MG63 (cell line): ENCODE measurements at places on chromosomes 13 and 19. TPM values are rescaled to one million over a fixed set of nuclear protein-coding genes. Genes with fewer than 3 reads are reported as not detected.

GRCh38 chr13:85738696-85739320 is 60.4 kb downstream of the SLITRK6 start:
- DNase-seq = no peak

DNA sequence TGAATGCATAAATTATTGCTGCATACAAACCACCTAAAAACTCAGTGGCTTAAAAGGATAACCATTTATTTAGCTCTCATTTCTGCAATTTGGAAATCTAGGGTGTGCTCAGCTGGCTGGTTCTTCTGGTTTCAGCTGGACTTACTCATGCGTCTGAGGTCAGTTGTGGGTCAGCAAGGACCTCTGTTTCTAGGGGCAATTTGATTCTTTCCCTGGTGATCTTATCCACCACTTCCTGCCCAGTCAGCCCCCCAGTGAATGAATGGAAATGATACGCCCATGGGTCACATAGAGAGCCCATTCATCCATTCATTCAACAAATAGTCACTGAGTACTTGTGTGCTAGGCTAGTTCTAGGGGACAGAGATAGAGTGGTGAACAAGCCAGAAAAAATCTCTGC is 9.9 kb downstream of the FXYD5 start:
- no peak for DNase-seq

DNA sequence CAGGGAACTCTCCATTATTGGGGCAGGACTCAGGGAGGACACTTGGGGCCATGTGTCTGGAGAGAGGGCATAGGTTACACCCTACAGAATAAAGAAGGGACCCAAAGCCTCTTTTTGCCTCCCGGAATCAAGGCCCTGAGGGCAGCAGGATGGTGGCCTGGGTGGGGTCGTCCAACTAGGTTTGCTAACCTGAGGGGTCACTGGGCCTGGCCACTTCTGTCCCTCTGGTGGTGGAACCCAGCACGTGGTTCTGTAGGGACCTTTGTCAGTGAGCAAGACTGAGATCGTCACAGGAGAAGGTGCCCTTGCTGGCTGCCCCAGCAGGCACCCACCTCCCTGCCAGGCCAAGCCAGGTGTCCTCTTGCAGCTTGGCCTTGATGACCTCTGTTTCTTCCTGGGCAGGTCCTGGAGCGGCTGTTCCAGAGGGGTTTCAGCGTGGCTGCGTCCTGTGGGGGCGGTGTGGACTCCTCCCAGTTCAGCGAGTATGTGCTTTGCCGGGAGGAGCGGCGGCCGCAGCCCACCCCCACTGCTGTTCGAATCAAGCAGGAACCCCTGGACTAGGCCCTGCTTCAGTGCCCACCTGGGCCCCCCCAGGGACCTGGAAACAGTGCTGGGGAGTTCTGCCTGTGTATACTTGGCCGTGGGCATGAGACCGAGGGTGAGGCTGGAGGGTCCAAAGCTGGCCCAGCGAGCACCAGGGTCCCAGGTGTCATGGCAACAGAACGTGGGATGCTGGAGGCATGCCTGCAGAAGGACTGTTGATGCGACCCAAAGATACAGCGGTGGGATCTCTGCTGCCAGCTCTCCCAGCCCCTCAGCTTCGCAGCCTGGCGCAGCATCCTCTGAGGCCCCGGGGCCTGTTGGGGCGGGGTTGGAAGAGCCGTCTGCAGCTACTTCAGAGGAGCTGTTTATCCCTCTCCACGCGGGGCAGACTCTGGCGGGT is 16.0 kb downstream of the KCTD15 start:
- no peak for DNase-seq

GRCh38 chr13:41304551-41304950 is 6.5 kb upstream of the NAA16 start:
- DNase-seq = no peak

Gene LHFPL6
- total RNA-seq = 71.5 and 77.5 TPM in 2 replicates

DNA sequence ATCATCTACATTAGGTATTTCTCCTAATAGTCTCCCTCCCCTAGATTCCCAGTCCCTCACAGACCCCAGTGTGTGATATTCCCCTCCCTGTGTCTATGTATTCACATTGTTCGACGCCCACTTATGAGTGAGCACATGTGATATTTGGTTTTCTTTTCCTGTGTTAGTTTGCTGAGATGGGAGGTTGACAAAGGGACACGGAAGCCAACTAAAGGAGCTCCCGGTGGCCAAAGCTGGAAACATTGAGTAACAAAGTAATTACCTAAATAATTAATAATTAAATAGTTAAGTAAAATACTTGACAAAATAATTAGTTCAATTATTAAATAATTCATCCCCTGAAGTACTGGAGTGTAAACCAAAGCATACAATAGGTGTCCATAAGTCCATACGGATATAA is 1.7 kb upstream of the PRR20A start:
- DNase-seq = no peak

GRCh38 chr13:107992542-107992941 is 222.8 kb downstream of the LIG4 start:
- no peak for DNase-seq

DNA sequence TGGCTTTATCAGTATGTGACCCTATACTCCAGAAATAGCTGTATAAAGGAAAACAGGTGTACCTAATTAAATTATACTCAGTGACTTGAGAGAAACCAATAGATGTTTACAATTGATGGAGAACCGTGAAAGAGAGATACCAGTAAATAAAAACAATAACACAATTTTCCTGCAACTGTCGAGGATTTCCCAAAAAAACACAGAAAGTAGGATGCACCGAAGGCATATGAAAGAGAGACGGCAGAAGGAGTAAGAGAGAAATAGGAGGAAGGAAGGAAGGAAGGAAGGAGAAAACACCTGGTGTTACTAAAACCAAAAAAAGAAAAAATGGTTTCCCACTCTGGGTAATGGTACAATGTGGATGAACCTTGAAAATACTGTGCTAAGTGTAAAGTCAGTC is 6.8 kb upstream of the ZNF229 start:
- no peak for DNase-seq

DNA sequence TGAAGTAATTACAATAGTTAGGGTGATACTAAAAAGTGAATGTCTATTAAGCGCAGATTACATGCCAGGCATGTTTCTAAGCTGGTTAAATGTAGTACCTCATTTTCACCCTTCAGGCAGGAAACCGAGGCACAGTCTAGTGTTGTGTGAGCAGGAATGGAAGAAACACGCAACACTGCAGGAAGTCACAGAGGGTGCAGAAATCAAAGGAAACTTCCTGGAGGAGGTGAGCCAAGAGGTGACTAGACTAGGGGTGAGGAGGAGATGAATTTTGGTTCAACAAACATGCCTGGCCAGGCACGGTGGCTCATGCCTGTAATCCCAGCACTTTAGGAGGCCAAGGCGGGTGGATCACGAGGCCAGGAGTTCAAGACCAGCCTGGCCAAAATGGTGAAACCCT is 41.8 kb downstream of the ZNF473 start:
- DNase-seq = no peak

Gene KCNK6
- total RNA-seq = 6.6 and 9.7 TPM in 2 replicates

GRCh38 chr13:43397111-43397510 is 373.7 kb downstream of the DNAJC15 start:
- DNase-seq = no peak

DNA sequence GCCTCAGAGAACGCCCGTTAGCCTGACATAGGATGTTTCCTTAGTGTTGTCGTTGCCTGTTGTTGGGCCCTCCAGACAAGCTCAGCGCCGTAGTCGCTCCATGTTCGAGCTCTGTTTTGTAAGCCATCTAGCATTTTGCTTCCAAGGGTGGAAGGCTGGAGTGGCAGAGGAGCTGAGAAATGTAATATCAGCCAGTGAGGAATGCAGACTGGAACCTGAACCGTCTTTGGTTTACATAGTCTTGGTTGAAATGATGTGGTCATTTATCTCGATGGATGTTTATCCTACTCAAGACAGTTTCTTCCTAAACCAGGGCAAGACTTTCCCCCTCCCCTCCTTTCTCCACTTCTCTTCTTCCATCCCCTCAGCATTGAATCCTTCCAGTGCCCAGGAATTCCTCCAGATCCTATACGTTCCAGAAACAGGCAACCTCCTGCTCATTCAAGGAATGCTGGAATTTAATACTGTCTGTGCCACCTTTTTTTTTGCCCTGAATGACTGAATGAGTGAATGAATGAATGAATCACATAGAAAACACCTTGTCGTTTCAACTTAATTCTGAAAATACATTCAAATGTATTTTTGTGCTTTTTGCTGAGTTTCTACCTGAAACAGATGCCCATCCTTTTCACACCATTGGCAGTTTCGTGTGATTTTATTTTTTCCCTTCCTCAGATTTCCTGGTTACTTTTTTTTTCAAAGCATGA is 109.5 kb upstream of the MBNL2 start:
- DNase-seq = no peak

Gene GRIK5
- not detected in 2 replicates for total RNA-seq

DNA sequence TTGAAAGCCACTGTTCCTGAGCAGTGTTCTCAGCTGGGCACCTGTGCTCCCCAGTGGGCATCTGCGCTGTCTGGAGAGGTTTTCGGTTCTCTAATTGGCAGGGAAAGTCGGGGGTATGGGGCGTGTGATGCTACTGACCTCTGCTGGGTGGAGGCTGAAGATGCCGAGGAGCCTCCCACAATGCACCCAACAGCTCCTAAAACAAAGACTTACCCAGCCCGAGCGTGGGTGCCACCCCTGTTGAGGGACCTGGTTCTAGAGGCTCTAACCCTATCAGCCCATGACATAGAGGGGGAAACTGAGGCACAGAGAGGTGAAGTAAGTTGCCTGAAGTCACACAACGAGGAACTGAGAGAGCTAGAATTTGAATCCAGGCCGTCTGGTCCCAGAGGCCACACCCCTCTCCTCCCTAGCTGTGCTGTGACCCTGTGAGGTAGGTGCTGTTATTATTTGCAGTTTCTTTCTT is 2.3 kb downstream of the SPACA4 start:
- peak; percentile 60 for DNase-seq

Gene LRRC25
- not detected in 2 replicates for total RNA-seq

- no peak for DNase-seq
These were observed 103.1 kb upstream of the RNF113B start for GRCh38 chr13:98280176-98280510.

GRCh38 chr19:18735324-18735723 is 51.8 kb downstream of the CRTC1 start:
- DNase-seq = no peak

Gene UBL5
- 237 and 851 TPM in 2 replicates for total RNA-seq

DNA sequence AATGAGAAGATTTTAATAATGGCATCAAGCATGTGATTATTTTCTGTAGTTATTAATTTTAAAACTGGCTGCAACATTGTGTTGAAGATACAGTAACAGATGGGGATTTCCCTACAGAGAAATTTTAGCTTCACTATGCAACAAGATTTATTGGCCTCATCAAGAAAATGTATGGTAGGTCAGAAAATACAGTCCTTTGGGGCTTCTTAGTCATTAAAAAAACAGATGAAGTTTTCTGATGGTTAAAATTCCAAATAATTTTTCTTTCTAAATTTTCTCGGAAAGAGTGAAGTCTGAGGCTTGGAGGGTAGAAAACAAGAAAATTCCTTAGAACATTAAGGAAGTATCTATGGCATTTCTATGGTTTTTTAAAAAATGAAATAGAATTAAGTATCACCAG is 1790.8 kb upstream of the PCDH20 start:
- no peak for DNase-seq
